C1 segment of cervical spinal cord (tissue), 14 donors: ENCODE measurements at places on chromosomes 1 and 21.

DNA sequence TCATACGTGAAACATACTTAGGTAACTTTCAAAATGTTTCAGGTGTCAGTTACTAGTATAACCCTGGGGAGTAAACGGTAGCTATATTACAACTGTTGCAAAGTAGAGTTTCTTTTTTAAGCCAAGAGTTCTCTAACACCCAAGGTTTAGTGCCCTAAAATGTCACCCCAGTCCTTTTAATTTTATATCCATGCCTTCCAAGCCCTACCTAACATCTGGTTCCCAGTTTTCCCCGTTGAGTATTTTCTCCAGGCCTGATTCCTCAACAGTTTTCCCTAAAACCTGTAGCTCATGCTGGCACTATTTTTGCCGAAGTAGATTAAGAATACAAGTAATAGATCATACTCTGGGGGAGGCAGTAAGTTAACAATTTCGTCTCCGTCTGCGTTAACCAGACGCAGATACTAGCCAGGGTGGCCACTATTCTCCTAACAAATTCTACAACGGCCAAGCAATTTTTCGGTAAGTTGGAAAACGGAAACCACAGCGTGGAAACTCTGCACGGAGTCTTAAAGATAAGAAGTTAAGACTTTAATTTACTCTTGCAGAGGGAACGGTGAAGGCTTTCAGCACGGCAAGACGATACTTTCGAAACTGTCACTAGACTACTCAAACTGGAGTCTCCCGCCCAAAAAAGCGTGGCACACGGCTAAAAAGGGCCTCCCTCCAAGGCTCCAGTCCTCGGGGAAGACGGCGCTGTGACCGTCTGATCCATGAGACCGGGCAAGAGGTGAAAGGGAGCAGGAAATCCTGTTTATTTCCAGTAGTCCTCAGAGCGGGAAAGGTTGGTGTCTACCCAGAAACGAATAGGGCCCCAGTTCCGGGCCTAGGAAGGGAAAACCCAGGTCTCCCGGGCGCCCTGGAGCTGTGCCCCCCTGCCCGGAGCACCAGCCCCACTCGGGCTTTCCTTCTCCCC, 945 bp downstream of the SRSF4 start:
- no peak for DNase-seq

GRCh38 chr1:56533621-56534020, 45.7 kb downstream of the PLPP3 start:
- no peak for DNase-seq

- DNase-seq, result no peak
Observed at GRCh38 chr1:221230605-221231004, 351.4 kb downstream of the HLX start.

GRCh38 chr21:42565886-42566523, 52.4 kb downstream of the SLC37A1 start:
- DNase-seq, result no peak

- DNase-seq, result no peak
Observed at GRCh38 chr1:38997901-38998190, 6.8 kb downstream of the AKIRIN1 start.

DNA sequence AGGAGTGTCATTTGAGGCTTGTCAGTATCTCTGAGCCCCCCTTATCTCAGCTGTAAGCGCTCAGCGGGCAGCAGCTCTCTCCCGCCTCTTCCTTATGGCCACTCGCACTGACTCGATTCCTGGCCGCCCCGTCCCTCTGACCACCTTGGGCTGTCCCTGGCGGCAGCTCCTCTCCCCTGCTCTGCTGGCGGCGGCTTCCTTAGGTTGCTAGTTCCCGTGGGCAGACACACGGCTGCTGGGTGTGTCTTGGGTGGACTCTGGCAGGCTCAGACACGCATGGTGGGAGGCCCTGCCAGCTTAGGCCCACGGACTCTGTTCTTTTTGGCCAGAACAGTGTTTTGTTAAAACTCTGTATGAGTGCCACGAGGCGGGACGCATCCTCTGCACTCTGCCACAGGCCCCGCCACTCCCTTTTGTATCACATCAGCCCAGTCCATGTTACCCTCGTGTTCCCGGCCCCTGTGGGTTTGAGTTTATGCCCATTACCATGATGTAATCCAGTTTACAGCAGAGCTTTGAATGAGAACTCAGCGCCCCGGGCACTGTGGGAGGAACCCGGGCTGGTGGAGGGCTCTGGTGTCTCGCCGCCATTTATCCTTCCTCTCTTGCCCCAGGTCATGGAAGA, 45.9 kb downstream of the COQ8A start:
- no peak for DNase-seq

DNA sequence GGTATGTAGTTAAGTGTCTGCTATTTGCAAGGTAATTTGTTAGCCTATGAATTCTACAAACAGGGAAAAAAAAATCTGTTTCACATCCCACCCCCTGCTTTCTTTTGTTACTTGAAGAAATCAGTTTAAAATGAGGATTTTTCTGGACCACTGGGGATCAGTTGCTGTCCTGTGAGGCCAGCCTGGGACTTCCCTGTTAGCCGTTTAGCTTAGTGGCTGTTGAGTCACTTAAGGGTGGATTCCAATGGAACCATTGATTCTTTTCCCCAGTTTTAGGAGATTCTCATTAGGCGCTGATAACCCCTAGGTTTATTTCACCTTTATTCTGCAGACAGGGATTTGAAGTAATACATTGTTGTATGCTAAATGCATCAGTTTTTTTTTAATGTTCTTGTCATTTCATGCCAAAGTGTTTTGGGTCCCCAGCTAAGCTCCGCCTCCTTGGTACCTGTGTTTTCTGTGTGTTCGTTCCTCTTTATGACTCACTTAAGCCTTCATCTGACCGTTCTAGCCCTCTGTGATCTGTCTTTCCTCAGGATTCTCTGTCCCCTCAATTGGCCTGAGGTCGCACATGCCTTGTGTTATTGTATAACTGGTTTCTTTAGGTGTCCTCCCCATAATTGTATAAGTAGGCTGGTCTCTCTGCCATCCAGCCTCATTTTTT, 59.3 kb downstream of the NOS1AP start:
- no peak for DNase-seq

DNA sequence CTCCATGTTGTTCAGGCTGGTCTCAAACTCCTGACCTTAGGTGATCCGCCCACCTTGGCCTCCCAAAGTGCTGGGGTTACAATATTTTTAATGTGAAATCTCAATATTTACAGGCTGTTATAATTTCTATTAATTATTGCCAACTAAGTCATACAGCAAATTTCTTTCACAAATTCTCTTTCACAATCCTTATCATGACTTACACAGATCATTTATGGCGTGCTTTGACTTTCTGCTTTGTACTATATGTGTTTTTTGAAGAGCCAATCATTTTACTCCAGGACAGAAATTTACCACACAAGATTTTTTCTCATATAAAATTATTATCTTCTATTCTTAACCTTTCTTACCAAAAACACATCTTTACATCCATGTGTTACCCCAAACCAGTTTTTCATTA, 1729.9 kb downstream of the NCAM2 start:
- DNase-seq, result no peak

- DNase-seq, result no peak
Observed at GRCh38 chr21:38520511-38520910, 22.2 kb upstream of the ERG start.

DNA sequence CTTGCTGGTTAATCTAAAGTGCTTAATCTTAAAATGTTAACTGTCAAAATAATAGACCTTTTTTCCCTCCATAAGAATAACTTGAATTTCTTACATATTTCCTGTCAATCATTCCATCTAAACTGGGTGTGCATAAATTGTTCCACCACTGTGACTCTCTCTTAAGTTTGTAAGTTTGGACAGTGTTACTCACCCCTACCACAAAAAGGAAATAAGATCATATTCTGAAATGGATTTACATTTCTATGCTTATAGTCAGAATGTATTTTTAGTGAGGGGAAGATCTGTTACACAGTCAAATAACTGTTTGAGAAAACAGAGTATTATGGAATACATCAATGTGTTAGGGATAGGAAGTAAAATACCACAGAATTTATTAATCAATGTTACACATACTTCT, 109.6 kb upstream of the DPYD start:
- DNase-seq, result no peak

DNA sequence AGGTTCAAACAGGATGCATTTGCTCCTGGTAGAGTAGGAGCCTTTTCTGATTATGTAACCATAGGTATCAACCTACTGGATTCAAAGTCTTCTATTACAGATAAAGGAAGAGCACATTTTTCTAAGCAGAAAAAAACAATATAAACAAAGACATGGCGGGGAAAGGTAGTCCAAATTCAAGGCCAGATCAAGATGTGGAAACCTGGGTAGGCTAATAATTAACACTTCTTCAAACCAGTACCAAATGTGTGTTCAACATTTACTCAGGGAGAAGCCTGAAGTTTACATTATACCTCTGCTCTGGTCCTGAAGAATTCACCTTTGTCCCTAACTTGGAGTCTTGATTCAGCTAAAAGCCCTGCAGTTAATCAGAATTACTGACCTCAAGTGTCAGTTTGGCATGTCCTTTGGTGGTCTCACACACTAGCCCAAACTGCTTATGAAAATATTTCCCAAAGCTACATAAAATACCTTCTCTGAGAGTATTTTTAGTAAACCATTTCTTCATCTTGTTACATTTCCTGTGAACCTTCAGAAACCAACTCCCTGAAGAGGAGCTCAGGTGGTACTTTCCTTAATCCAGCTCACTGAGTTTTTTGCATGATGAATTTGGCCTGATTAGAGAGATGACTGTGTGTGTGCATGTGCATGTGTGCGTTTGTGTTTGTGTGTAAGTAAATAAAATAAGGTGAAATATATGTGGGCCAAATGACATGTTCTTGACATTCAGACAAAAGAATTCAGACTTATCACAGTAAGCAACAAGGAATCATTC, 70.2 kb downstream of the TOR3A start:
- DNase-seq, result no peak

DNA sequence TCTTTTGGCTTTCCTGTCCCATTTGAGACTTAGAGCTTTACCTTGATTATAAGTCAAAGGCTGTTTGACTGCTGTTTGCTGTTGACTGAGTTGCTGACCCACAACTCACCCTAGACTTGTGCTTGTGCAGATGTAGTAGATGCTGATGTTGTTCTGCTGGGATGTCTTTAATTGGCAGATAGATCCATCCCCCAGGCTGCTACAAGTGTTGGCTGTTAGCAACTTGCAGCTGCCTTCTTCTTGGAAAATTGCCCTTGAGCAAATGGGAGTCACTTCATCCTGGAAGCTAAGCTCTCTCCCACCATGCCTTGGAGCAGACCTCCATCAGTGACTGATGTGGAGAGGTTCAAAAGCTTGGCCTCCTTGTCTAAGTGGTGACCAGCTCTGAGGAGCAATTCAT, 139.3 kb upstream of the KIAA0040 start:
- DNase-seq, result no peak

- peak; percentile 68 for DNase-seq
Observed at GRCh38 chr1:25544819-25545218, 1.4 kb downstream of the LDLRAP1 start.

GRCh38 chr1:54945393-54945936, 35.0 kb upstream of the TMEM61 start:
- no peak for DNase-seq

- DNase-seq, result no peak
Observed at GRCh38 chr1:219805191-219805590, 123.2 kb downstream of the SLC30A10 start.

DNA sequence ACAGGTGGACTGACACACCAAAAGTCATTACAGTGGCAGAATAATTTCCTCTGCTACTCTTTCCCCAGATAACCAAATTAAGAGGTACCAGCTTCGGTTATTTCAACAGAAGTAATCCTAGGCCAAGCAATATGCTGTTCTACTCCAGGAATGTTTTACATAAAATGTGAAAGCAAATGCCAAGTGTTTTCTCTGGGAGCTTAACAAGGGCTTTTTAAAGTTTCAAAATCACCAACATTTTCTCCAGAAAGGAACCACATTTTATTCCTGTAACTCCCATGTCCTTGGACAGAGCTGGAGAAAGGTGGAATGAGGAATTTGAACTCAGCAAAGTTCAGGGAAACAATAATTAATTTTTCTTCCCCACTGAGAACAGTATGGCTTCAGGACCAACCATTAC, 27.2 kb downstream of the CNN3 start:
- no peak for DNase-seq

DNA sequence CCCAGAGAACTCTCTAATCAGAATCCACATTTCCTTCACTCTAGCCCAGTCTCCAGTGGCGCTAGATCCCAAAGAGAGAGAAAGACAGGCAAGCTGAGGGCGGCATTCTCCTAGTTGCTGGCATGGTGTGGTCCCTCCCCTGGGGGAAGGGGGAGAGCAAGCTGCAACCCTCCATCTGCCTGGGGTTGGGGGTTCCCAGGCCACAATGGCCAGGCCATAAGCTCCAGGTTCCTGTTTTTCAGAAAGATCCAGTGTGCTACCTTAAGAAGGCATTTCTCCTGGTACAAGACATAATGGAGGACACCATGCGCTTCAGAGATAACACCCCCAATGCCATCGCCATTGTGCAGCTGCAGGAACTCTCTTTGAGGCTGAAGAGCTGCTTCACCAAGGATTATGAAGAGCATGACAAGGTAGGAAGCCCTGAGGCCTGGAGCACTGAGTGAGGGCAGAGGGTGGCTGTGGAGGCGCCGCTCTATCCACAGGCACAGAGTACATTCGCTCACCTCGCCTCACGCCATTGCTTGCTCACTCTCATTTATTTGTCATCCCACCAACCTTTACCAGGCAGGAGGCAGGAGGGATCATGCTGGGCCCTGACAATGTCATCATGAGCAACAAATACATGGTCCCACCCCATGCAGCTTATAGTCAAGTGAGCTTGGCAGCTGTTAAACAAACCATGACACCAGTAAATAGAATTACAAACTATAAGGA, 6.6 kb downstream of the CSF1 start:
- no peak for DNase-seq

DNA sequence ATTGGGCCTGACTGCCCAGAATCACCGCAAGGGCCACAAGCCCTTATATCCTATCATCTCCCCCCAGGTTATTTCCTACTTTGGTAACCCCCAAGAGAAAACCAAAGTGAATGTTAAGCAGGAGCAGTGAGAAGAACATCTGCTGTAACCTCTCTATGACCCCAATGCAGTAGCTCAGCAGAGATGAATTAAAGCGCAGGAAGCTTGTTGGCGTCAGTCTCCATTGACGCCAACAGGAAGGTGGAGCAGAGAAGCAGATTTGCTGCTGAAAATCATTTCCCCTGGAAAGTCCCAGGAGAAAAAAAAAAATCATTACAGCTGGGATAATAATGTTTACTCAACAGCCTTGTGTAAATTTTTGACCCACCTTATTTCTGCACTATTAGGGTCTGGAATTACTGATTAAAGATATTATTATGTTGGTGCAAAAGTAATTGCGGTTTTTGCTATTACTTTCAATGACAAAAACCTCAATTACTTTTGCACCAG, 33.2 kb upstream of the FAM163A start:
- no peak for DNase-seq
